ENCODE measurements at places on chromosomes 1 and 21.

DNA sequence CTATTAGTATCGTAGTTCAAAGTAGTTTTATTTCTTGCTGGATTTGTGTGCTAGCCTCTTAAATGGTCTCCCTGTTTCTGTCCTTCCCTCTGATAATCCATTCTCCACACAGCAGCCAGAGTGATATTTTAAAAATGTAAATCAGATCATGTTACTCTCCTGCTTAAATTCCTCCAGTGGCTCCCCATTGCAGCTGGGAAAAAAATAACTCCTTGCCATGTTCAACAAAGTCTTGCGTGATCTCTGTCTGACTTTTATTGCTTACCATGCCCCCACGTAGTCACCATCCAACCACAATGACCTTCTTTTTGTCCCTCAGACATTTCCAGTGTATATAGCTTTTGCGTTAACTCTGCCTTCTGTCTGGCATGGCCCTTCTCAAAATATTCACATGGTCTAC lies 178.8 kb downstream of the FGGY start:
- DNase-seq: no peak

GRCh38 chr1:111576547-111576946 lies 43.0 kb upstream of the RAP1A start:
- no peak for DNase-seq

DNA sequence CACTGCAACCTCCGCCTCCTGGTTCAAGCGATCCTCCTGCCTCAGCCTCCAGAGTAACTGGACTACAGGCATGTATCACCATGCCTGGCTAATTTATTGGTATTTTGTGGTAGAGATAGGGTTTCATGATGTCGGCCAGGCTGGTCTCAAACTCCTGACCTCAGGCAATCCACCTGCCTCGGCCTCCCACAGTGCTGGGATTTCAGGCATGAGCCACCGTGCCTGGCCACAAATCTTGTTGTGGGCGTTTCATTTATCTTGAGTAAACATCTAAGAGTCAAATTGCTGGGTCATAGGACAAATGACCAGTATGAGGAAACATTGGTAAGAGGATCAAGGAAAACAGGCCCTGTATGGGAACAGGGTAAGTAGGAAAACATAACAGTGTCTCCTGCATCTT lies 17.9 kb downstream of the TMEM200B start:
- no peak for DNase-seq

- DNase-seq: no peak
Observed at GRCh38 chr1:34868230-34869049, 8.9 kb upstream of the SMIM12 start.

DNA sequence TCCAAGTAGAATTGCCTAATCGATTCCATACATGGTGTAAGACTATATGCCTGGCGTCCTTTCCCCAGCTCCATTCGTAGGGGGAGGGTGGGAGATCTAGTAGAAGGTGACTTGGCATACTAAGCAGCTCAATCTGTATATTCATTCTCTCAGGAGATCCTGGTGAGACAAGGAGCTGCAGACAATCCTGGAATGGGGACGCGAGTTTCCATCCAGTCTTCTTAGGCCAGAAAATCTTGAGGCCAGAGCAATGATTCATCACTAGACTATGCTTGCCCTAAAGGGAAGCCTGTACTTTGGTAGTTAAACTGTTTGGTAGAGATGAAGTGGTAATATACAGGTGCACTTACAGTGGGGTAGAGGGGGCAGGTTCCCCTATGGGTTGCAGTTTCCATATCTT lies 468.7 kb downstream of the ADGRL2 start:
- DNase-seq: no peak

GRCh38 chr1:156999596-157000320 lies 45.8 kb downstream of the ARHGEF11 start:
- DNase-seq: no peak

- DNase-seq: no peak
Observed at GRCh38 chr1:223682502-223682901, 17.0 kb upstream of the CAPN8 start.

DNA sequence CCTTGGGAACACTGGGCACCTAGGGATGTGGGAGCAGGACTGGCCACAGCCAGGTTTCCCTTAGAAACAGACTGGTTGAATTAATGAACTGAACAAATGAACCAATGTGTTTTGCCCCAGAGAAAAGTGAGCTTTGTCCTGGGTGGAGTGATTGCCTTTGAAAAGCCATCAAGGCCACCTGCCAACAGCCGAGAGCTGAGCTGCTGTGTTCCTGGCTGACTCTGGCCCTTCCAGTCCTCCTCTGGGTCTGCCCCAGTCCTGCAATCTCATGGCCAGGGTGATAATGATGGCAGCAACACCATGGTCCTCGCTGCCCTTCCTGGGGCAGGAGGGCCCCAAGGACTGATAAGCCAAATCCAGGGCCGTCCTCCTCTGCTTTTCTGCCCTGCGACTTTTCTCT lies 18.2 kb upstream of the GJA9 start:
- no peak for DNase-seq

DNA sequence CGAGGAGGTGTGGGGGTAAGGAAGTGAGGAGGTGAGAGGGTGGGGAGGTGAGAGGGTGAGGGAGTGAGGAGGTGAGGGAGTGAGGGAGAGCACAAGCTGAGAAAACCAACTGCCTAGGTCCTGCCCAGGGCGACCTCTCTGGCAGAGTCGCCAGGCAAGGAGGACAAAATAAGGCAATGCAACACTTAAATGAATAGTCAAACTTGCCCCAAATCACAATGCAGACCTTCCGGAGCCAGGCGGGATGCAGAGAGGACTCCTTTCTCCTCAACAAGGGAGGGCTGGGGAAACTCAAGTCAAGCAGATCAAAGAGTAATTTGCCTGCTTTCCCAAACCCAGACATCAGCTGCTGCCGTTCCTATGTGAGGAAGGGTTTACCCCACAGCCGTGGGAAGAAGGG lies 86.0 kb downstream of the CCDC185 start:
- no peak for DNase-seq

DNA sequence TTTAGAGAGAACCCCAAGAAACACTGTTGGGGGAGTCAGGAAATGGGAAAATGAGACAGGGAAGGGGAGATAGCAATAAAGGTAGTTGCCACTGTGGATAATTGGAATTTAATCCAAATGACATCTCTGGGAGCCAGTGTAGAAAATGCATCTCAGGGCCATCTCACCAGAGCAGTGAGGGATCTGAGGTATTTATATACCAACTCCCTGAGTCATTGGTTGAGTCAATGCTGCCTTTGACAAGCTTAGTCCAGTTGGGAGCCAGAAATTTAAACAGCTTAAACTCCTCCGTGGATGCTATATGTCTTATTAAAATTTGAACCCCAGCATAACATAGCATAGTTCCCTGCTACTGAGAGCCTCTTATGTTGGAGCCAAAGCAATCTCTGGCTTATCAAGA lies 140.3 kb downstream of the SLC30A10 start:
- no peak for DNase-seq

- DNase-seq: no peak
Observed at GRCh38 chr1:156283521-156283920, 604 bp upstream of the TMEM79 start.

Data from stimulated activated CD8-positive, alpha-beta memory T cell treated with anti-CD3 and anti-CD28 coated beads, Interleukin-4, amount 100 ng/mL, for 1 hour (primary cell).